ENCODE measurements at places on chromosomes 7 and 10.
A peak's percentile ranks its signal among the peaks of the same experiment; 100 is the strongest.

DNA sequence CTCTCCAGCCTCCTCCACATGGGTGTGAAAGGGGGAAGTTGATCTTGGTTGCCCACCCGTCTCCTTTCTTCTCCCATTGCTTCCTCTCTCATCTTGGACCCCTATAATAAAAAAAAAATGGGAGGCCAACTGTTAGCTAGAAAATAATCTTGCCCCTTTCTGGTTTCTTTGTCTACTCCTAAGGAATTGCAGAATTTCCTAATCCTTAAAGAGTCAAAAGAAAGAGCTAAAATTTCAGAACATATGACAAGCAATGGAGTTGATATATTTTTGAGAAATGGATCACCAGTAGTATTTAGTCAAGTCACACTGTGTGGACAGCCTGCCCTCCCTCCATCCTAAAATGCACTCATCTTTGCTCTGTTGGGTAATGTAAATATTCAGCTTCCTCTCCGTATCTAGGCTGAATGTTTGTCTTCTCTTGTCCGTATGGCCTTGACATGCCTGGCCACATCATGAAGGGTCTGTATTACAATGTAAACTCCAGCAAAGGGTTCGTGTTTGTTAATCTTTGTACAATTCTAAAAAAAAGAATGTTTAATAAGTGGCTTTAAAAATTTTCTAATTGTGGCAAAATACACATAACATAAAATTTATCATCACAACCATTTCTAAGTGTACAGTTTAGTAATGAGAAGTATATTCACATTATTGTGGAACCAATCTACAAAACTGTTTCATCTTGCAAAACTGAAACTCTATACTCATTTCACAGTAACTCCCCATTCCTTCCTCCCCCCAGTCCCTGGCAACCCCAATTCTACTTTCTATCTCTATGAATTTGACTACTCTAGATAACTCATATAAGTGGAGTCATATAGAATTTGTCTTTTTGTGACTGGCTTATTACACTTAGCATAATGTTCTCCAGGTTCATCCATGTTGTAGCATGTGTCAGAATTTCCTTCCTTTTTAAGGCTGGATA is 71.5 kb downstream of the ZNF92 start:
- DNase-seq = no peak

- peak; percentile 78 for DNase-seq
Measured at GRCh38 chr10:91409869-91410637, at the start of gene HECTD2. Gene HECTD2 (plus strand): TSS chr10:91410344. CDS start chr10:91410439, 95 bp downstream.

GRCh38 chr7:36659172-36659516 is 65.2 kb downstream of the AOAH start:
- peak; percentile 77 for DNase-seq

- DNase-seq = no peak
Measured at GRCh38 chr7:157603005-157603404, 266.2 kb downstream of the DNAJB6 start.

GRCh38 chr10:24652381-24652957 is 71.2 kb downstream of the ARHGAP21 start:
- no peak for DNase-seq

GRCh38 chr10:101322266-101323108 is 31.5 kb upstream of the BTRC start:
- DNase-seq = no peak

DNA sequence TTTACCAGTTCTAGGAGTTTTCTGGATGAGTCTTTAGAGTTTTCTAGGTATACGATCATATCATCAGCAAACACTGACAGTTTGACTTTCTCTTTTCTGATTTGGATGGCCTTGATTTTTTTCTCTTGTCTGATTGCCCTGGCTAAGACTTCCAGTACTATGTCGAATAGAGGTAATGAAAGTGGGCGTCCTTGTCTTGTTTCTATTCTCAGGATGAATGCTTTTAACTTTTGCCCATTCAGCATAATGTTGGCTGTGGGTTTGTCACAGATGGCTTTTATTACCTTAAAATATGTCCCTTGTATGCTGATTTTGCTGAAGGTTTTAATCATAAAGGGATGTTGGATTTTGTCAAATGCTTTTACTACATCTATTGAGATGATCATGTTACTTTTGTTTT is 223.2 kb upstream of the COBL start:
- no peak for DNase-seq

GRCh38 chr10:91311601-91312381 is 91.3 kb downstream of the PCGF5 start:
- DNase-seq = no peak

- no peak for DNase-seq
Measured at GRCh38 chr10:128908499-128908898, 558.5 kb upstream of the MGMT start.

- DNase-seq = peak; percentile 77
Measured at GRCh38 chr7:106659963-106660861, 746 bp downstream of the CCDC71L start.

- peak; percentile 47 for DNase-seq
Measured at GRCh38 chr7:100799037-100799896, 28.1 kb downstream of the EPHB4 start.

DNA sequence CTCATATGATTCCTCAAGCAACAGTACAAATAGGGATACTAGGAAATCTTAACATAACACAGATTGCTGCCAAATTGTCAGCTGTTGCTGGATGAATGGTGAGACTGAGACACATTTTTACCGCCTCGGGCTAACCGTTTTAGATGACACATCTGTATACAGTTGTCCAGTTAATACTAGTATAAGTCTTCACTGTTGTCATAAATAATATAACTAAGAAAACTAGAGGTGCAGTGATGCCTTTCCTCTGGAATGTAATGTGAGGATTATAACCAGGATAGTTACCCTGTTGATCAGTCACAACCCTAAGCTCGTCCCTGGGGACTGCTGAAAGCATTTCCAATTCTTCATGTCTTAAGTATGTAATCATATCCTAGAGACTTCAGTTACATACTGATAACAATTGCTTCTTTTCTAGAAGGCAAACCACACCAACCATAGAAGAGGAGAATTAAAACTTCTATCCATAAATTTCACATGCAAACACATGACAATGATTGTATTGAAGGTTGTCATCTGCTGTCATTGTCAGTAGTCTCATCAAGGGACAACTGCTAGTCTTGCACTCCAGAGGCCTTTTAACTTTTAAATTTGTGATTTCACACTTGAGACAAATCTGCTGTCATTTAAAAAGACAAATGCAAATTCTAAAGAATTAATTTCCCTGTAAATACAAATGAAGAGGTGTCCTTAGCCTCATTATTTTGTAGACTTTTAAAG is 100.4 kb upstream of the SEMA3D start:
- DNase-seq = no peak

- no peak for DNase-seq
Measured at GRCh38 chr10:84269162-84269561, 24.3 kb downstream of the RGR start.

DNA sequence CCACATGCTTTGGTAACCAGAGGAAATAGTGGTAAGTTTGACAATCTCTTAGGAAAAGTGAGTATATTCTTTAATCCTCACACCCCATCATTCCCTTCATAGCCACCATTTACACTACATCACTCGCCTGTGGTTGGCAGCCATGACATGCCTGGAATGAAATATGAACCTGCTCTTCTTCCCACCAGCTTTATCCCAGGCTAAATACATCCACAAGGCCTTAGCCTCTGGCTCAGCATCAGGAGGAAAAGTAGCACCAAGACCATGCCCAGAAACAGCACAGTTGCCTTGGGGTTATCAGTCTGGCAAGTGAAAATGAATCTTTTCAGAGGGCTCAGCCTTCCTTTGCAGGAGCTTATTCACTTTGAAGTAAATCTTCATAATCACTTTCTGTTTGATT is 40.3 kb downstream of the SGCE start:
- DNase-seq = no peak

- no peak for DNase-seq
Measured at GRCh38 chr10:15197276-15197675, 28.8 kb upstream of the NMT2 start.

- no peak for DNase-seq
Measured at GRCh38 chr10:122117475-122117874, 128.5 kb downstream of the TACC2 start.

DNA sequence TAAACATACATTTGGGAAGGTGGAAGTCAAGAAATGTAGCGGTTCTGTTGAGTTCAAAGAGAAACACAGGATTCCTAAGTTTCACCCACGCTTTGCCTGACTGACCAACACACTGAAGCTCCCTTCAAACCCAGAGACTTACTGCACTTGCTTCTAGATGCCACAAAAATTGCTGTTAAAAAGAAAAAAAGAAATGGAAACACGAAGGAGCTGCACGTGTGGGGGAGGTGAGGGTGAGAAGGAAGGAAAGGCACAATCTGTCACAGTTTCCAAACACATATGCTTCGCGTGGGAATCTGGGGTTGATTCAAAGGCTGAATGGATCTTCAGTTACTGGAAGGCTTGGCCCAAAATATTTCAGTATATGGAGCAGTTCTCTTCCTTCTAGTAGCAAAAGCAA is 495.6 kb downstream of the DNAJB6 start:
- DNase-seq = no peak

DNA sequence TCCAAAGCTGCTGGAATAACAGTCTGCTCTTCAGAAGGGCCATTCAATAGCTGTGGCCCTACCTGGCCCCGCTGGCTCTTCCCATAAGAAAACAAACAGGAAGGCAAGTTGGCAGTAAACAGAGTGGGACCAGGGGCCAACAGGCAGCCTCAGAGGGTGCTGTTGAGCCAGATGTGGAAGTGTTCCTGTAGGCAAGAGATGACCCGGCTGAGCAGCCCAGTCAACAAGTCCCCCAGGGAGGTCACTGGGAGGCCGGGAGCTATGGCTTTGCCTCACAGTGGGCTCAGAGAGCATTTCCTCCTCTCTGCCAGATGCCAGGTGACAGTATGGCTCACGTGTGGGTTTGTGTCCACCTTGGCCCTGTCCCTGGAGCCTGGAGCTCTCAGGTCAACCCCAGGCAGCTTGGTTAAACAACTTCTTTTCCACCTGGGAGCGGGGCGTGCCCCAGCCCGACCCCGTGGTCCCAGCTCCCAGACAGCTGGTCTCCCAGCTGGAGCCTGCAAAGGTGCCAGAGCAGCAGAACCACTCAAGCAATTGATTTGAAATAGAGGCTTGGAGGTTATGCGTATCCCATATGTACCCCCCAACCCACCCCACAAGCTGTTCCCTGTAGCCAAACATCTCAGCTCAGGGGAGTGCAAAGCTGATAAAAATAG is 33.8 kb upstream of the LOXL4 start:
- DNase-seq = no peak

GRCh38 chr10:77909749-77910375 is 16.7 kb downstream of the DLG5 start:
- DNase-seq = peak; percentile 65

DNA sequence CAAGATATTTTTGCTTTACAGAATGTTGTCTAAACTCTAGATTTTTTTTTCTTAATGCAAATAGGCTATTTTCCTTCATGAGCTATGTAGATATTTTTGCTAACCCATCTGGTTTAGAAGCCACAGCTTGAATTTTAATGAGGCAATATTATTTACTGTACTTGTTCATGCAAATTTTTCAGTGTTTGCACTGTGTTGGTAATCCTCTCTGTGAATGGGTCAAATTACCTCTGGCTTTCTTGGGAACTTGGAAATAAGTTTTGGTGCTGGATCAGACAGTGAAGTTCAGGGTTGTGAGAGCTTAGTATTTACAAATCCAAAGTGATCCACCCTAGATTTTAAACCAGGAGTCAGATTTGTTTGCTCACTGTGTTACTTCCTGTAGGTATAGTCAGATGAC is 686.9 kb downstream of the NXPH1 start:
- DNase-seq = no peak

DNA sequence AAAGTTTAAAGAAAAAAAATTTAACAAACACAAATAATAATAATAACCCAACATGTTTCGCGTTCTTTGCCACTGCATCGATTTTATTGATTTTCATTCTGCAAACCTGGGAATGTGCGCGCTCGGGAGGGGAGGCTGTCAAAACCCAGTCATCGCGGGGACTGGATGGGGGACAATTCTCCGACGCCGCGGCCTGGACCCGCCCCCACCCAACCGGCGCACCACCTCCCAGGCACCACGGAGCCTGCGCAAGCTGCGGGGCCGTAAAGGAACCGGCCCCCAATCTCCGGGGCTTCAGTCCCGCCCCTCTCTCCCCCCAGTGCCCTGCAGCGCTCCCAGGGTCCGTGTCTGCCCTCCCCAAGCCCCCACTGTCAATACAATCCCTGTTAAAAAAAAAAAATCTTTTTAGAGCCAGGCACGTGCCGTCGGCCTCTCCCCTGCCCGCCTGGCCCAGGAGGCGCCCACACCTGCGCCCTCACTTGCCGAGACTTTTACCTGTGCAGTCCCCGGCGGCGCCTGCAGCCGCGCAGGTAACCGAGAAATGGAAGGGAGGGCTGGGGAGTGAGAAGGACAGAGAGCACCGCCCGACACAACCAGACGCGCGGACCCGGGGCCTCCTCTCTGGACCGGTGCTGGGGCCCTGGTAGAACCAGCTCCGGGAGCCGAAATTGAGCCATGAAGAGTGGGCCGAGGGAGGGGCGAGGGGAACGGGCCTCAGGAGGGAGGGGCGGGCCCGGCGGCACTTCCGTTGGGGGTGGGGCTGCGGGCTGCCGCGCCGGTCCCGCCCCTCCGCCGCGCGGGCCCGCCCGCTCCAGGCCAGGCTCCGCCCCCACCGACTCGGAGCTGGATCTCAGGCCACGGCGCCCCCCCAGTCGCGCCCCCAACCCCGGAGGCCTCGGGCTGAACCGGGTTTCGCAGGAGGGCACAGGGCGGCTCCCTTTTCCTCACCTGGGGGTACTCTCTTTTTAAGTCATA is 7.6 kb upstream of the ZNF503 start:
- DNase-seq = peak; percentile 92

GRCh38 chr7:139580435-139580834 is 57.0 kb downstream of the CLEC2L start:
- DNase-seq = no peak

GRCh38 chr10:46995234-46995633 is 84.0 kb downstream of the PTPN20 start:
- no peak for DNase-seq

GRCh38 chr10:77494327-77494726 is 143.3 kb downstream of the KCNMA1 start:
- DNase-seq = no peak

GRCh38 chr7:157984423-157985163 is 603.0 kb downstream of the PTPRN2 start:
- no peak for DNase-seq

DNA sequence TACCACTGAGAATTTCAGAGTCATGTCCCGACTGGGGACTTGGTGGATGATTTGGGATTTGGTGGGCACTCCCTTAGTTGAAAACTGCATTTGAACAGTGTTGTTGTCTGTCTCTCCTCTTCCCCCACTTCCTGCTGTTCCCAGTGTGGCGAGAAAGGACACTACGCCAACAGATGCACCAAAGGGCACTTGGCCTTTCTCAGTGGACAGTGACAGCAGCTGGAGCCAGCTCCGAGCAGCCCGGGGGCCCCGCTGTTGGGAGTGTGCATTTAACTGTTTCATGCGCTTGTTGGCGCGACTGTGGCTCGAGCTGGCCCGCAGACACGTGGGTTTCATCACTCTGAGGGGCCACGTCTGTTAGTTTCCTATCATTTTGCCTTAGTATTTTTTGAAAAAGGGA is 9.7 kb downstream of the ATP5MF start:
- DNase-seq = no peak

DNA sequence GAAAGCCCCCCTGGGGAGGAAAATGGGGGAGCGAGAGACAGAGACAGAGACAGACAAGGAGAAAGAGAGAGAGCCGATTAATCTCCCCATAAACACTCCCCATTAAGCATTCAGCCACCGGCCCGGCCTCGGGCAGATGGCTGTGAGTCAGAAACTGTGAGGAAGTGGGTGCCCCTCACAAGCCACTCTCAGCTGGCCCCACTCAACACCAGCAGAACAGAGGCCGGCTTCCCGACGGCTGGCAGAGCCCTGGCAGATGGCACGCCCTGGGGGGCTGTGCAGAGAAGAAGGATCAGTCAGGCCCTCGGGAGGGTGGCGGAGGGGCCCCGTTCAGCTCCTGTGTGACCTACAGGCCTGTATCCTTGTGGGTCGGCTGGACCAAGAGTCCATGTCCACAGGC is 41.2 kb downstream of the CAMK2B start:
- DNase-seq = no peak

Data from H54 (cell line).